A549 treated with GW870086 at 1 μM for 4 hours (cell line): ENCODE measurements at places on chromosomes 6 and 20. TPM values are rescaled to one million over a fixed set of nuclear protein-coding genes. Genes with fewer than 3 reads are reported as not detected.

The CDH4 gene
- 6.0 to 8.7 TPM (median 7.7 TPM) in 5 replicates for total RNA-seq

The BTN3A1 gene
- 2.0 to 3.0 TPM (median 2.7 TPM) in 5 replicates for total RNA-seq

The TMEM244 gene
- total RNA-seq, result not detected in 5 replicates

The SLPI gene
- total RNA-seq, result 10.3 to 12.4 TPM (median 11.8 TPM) in 5 replicates

The SLC32A1 gene
- not detected in 5 replicates for total RNA-seq

The RAD21L1 gene
- not detected in 5 replicates for total RNA-seq

The ADGRB3 gene
- not detected in 5 replicates for total RNA-seq

The ZBTB12 gene
- 3.1 to 4.0 TPM (median 3.5 TPM) in 5 replicates for total RNA-seq

The UNC5CL gene
- 0.34 to 1.1 TPM (median 0.60 TPM) in 5 replicates for total RNA-seq

The PAK5 gene
- total RNA-seq, result not detected in 5 replicates

The DLK2 gene
- 5.1 to 7.8 TPM (median 6.8 TPM) in 5 replicates for total RNA-seq

The PGBD1 gene
- 4.6 to 5.1 TPM (median 5.0 TPM) in 5 replicates for total RNA-seq

The RAET1G gene
- total RNA-seq, result 7.4 to 12.3 TPM (median 9.8 TPM) in 5 replicates

The GJA10 gene
- total RNA-seq, result not detected in 5 replicates

The SAPCD1 gene
- total RNA-seq, result 1.6 to 3.9 TPM (median 3.7 TPM) in 5 replicates

The NPBWR2 gene
- total RNA-seq, result not detected in 5 replicates

The PHACTR1 gene
- total RNA-seq, result 0.09 TPM in 1 of 5 replicates, not detected in the others

The SLX4IP gene
- total RNA-seq, result 2.0 to 3.0 TPM (median 2.4 TPM) in 5 replicates
